ENCODE measurements at places on chromosomes 4 and X.

- no peak for DNase-seq
Measured at GRCh38 chr4:182540496-182540895, 297.3 kb downstream of the TENM3 start.

- no peak for DNase-seq
Measured at GRCh38 chrX:107710617-107711391, 64.8 kb downstream of the TSC22D3 start.

- no peak for DNase-seq
Measured at GRCh38 chr4:15343000-15343399, 84.8 kb upstream of the C1QTNF7 start.

DNA sequence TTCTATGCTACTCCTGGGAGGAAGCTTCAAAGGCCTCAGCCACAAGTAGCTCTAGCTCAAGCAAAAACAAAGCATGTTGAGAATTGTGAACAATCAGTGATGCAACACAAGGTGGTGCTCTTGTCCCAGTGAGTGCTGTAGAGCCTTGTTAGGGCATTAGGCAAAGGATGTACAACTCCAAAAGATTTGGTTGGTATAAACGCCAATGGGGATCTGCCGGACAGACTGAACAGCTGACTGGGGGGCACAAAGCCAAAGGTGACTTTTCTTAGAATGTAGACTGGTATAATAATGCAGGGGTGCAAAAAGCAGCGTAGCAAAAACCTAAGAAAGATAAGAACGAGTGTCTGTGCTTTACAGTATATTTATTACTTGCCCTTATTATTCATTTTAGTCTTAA is 62.6 kb upstream of the ALB start:
- peak; percentile 14 for DNase-seq

GRCh38 chr4:108861334-108861733 is 98.5 kb upstream of the ETNPPL start:
- no peak for DNase-seq

- no peak for DNase-seq
Measured at GRCh38 chrX:130769835-130770234, 133.2 kb downstream of the ENOX2 start.

DNA sequence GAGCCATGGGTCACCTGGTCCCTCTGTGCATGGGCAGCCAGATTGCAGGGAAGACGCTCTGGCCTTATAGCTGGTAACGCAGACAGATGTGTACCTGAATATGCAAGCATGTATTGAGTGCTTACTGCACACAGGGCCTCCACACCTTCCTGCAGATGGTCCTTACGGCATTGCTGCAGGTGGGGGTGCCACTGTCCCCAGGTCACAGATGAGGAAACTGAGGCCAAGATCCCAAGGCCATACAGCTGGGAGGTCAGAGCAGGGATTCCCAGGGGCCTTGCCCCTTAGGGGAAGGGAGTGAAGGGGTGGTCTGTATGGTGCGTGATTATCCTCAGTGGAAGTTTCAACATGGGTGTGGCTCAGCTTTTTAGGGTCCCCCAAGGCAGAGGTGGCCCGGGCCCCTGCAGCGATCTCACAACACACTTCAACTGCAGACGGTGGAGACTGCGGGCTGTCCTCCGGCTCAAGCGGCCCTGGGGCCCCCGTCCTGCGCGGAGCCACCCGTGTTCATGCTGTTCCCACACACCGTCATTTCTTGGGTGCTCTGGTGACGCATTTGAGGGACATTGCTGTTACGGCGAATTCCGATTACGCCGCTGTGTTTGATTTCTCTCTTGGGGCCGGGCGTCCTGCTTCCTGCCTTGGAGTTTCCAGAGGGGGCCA is 8.1 kb downstream of the DOK7 start:
- DNase-seq = no peak

DNA sequence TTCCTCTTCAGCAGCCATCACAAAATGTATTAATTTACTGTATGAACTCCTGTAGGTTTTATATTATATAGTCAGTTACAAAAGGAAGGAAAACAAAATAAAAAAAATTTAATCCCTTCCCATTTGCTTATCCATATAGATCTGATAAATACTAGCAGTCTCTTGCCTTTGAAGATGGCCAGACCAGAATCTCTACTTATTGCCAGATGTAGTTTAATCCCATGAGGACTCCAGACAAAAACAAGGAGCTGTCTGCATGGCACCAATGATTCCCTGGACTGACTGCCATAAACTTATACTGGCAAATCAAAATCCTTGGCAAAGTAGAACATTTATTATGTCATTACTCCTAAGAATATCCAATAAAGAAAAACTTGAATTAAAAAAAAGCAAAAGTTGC is 223.3 kb upstream of the MAB21L2 start:
- no peak for DNase-seq

GRCh38 chr4:77599378-77599777 is 6.2 kb upstream of the CXCL13 start:
- peak; percentile 4 for DNase-seq

DNA sequence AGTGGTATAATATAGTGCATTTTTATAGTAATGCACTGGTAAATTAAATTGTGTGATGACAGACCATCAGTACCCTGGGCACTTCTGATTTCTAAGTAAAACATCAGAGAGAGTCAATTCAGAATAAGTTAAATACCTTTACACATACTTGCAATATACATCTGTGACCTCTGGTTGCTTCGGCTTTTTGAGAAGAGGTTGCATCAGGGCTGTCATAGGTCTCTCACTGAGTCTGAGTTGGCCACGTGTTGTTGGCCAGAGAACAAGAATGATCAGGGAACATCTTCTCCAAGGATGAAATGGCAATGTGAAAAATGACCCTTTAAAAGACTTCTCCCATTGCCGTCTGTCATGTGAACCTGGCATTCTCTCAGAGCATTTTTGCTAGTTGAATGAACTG is 36.9 kb upstream of the PUDP start:
- DNase-seq = no peak

All from NCI-H1930 (cell line).